ENCODE measurements at places on chromosomes 2 and 18.
A peak's percentile ranks its signal among the peaks of the same experiment; 100 is the strongest.

GRCh38 chr2:189514104-189514503 lies 66.5 kb downstream of the SLC40A1 start:
- no peak for DNase-seq

DNA sequence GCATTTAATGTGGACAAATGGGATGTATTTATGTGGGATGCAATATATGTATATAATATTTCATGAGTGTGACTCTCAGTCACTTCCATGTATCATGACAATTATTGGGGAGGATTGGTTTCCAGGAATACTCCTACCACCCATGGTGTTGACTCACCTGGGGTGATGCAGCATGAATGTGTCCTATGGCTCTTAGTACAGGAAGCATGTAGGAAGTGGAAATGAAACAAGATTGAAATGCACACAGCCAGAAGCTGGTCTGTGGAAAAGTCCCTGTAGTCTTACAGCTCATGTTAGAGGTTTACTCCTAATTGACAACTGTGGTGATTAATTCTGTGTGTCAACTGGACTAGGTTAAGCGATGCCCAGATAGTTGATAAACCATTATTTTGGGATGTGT lies 89.3 kb upstream of the HAAO start:
- DNase-seq = no peak

- DNase-seq = no peak
These were observed 96.0 kb downstream of the ACOXL start for GRCh38 chr2:110828330-110828729.

- no peak for DNase-seq
These were observed 1.4 kb downstream of the HTR2B start for GRCh38 chr2:231123362-231123898.

- DNase-seq = no peak
These were observed 1.8 kb upstream of the THNSL2 start for GRCh38 chr2:88168386-88168785.

GRCh38 chr18:64882896-64883295 lies 734.0 kb upstream of the LINC00305 start:
- DNase-seq = no peak

GRCh38 chr2:45688479-45689298 lies 37.2 kb downstream of the PRKCE start:
- no peak for DNase-seq

DNA sequence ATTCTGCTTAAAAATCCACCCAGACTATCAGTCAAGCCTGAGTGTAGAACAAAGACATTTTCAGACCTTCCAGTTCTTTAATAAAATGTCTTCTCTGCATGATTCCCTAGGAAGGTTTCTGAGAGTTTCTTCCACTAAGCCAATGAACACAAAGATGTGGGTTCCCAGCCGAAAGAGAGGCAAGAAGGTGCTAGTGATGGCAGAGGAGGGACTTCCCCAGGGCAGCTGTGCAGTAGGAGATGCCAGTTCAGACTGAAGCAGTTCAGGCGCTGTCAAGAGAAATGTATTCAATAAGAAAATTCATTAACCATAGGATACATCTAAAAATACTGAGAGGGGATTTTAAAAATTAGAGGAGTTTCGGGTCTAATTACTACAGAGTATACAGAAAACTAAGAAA lies 83.3 kb downstream of the RND3 start:
- no peak for DNase-seq

GRCh38 chr2:78814331-78814986 lies 211.0 kb upstream of the REG3G start:
- no peak for DNase-seq

DNA sequence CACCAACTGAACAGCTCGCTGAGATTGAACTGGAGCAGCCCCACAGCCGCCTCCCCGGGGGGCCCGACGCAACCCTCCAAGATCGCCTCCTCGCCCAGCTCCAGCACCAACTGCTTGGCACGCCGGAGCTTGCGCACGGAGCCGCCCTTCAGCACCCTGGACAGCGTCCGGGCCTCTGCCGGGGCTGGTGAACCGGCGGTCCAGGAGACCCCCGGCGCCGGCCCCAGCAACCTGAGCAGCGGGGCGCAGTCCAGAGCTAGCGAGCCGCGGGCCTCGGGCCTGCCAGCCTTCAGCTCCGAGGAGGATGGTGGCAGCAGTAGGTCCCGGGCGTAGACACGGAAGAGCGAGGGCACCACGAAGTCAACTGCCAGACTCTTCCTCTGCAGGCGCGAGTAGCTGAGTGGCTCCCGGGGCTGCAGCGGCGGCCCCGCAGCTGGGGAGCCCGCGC lies 1.2 kb downstream of the ALK start:
- DNase-seq = peak; percentile 19

- DNase-seq = no peak
These were observed 10.5 kb upstream of the SLC1A4 start for GRCh38 chr2:64978514-64979268.

GRCh38 chr2:235501673-235502031 lies 7.8 kb downstream of the AGAP1 start:
- no peak for DNase-seq

DNA sequence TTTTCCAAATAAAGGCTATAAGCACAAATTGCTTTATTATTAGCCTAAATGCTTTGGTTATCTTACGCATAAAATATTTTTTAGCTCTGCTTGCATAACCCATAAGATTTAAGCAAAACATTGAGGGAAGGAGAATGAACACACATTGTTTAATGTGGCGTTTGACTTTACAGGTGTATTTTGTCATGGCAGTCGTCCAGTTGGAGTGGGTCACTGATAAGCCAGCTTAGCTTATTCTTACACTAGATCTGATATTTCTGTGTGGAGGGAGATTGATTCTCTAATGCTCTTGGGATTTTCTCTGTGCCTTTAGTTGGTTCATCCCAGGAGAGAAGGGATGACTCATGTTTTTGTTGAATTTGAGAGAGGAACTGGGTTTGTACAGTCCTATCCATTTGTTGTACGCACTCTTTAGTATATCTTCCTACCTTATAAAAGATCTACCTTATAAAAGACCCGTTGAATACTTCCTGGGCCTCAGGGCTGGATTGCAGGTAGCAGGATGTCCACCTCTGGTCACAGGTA lies 47.5 kb upstream of the ACYP2 start:
- DNase-seq = no peak

GRCh38 chr2:222290736-222291484 lies 7.9 kb downstream of the PAX3 start:
- DNase-seq = no peak

DNA sequence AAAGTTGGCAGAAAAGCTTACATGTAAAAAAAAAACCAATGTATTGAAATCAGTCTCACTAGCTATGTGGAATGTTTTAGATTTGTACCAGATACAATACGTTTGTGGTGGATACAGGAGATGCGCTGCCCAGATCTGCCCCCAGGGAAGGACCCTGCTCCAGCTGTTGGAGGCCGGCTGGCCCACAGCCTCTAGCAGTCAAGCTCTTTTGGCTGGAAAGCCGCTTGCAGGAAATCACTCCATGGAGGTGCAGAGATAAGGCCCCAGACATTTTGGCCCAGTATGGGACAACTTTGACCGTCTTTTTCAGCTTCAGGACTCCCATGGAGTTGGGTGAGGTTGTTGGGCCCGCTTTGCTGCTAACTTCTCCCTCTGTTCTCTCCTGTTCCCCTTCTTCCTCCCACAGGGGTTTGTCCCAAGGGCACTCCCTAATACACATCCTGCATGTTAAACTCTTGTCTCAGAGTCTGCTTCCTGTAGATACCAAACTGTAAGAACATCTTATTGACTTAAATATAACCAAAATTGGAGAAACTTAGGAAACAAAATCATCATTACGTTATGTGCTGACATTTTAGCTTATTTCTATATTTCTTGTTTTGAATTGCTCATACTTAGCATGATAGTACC lies 1.7 kb upstream of the QPCT start:
- DNase-seq = no peak

- DNase-seq = no peak
These were observed 2.0 kb upstream of the CHRNG start for GRCh38 chr2:232537499-232537898.

DNA sequence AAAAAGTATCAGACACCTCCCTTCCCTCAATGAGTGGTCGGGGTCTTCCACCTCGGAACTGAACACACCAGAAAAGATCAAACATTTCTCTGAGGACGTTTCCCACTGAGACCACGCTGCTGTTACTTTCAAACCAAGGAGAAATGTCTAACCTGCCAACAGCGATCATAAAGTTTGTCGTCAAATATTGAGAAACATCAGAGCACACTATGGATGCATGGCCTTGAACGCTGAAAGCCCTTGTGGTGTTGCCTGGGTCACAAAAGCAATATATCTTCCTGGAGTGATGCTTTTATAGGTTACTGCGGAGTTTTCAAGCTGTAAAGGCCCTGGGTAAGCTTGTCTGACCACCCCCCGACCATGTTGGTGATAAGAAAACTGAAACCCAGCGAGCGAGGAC lies 70.2 kb upstream of the ID2 start:
- DNase-seq = no peak

GRCh38 chr18:27848336-27848735 lies 328.6 kb downstream of the CDH2 start:
- DNase-seq = no peak

- no peak for DNase-seq
These were observed 22.9 kb upstream of the CYTIP start for GRCh38 chr2:157466764-157467163.

DNA sequence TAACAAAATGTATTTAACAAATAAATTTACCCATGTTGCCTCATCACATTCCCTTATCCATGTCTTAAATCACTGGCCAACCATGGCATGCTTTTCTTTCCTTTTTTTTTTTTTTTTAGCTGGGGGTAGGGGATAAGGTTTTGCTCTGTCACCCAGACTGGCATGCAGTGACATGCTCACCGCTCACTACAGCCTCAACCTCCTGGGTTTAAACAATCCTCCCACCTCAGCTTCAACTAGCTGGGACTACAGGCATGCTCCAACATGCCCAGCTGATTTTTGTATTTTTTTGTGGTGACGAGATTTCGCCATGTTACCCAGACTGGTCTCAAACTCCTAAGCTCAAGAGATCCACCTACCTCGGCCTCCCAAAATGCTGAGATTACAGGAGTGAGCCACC lies 266.4 kb downstream of the THSD7B start:
- no peak for DNase-seq

DNA sequence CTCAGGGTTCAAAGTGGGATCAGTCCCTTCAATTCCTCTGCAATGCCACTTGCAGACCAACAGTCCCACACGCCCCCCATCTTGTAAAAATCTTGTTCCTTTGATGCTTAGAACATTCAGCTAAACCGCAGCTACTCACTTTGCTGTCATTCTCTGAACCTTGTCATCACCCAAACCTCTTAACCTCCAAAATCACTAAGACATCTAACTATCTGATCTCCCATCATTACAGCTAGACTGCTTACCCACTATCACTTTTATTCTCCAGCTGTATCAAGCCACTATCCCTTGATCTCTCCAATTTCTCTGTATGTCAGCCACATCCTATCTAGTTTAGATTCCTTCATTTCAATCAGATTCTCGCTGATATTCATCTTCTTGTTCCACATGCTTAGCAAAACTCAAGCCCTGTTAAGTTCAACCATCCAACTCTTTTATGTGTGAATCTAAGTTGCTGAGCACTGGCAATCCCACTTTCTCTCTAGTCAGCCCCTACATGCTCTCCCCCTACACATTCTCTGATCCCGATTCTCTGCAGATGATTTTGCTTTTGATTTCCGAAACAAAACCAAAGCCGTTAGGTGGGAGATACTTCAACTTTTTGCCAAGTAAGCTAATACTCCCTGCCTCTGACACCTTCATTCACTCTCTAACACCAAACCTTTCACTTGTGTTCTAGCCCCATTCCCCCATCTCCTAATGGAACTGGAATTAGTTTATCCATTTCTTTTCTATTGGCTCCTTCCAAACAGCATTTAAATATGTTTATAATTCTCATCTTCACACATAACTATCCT lies 4.6 kb downstream of the GTF3C2 start:
- no peak for DNase-seq

DNA sequence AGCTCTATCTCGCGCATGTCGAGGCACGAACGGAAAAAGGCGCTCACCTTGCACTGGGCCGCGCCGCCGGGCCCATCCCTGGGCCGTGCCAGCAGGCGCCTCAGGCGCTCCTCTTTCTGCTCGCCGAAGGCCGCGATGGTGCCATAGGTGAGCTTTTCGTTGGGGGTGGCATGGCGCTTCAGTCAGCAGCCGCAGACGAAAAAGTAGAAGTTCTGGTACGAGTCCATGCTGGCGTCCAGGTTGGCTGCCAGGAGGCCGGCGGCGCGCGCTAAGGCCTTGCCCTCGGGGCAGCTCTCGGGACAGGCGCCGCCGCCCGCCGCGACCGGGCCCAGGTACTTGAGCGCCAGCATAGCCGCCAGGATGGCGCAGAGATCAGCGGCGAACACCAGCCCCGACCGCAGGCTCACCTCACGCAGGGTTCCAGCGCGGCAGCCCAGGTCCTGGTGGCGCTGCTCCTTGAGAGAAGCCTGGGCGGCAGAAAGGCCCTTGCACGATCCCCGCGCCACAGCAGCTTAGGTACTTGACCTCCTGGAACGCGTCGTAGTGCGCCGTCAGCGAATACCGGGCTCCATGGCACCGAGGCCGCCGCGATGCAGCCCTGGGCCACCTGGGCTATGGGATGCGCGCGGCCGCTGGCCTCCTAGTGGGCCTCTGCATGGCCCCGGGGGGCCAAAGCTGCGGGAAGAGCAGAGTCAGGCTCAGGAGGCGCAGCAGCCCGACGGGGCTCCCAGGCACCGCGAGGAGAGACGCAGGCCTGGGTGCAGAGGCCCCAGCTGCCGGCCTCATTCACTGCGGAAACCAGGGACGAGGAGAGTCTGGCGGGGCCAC lies 12.8 kb downstream of the ALPG start:
- DNase-seq = no peak

DNA sequence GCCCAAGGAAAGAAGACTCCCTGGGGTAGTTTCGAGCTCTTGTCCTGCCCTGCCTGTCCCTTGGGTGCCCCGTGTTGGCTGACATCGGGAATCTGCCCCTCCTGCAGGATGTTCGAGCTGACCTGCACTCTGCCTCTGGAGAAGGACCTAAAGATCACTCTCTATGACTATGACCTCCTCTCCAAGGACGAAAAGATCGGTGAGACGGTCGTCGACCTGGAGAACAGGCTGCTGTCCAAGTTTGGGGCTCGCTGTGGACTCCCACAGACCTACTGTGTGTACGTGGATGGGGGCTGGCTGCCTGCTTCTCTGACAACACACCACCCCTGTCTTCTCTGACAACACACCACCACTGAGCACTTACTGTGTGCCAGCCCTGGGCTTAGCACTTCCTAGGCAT lies 210.8 kb downstream of the DYSF start:
- no peak for DNase-seq

GRCh38 chr2:150207979-150208378 lies 279.5 kb downstream of the RND3 start:
- no peak for DNase-seq

GRCh38 chr2:6580982-6581381 lies 284.7 kb downstream of the CMPK2 start:
- DNase-seq = no peak

GRCh38 chr18:78213361-78213994 lies 766.1 kb upstream of the SALL3 start:
- no peak for DNase-seq

DNA sequence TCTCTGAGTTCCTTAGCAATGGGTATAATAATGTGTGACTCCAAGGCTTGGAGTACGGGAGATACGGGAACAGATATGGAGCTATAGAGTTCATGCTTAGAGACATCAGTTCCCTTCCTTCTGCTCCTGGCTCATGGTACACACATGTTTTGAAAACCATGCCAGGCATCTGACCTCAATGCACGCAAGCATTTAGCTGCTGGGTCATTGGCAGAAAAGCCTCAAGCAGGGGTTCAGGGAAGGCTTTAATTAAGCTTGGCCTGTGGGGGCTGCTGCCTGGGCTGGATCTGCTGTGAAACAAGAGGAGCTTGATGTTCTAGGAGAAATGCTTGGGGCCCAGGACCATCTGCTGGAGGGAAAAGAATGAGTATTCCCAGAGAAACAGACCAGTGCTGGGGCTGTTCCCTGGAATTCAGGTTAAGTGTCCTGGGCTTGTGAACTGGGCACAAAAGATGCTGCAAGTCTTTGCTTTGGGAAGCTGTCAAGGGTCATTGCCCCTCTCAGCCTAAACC lies 3.2 kb downstream of the ALLC start:
- DNase-seq = no peak
